ENCODE measurements at places on chromosomes 7 and 10.

GRCh38 chr10:60338002-60338564, 51.6 kb downstream of the ANK3 start:
- DNase-seq, result no peak

DNA sequence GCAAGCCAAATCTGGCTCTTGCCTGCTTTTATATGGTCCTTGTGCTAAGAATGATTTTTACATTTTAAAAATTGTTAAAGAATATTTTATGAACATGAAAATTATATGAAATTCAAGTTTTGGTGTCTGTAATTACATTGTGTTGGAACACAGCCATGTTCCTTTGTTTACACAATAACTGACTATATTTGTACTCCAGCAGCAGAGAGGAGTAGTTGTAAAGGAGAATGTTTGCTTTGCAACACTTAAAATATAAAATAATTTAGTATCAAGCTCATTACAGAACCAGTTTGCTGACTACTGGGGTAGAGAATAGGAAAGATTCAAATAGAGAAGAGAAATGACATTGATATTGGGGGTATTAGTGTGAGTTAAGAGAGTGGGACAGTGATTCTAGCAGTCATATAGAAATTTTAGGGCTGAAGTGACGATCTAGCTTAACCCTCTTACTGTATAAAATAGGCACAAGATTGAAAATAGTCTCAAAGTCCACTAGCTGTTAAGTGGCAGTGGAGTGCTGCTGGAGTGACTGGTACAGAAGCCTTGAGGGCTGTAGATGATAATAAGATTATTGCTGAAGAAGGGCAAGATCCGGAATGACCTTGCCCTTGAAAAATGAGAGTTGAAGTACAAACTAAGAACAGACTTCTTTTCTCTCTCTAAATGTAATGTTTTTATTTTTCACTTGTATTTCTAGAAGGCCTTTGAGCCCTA, 28.2 kb downstream of the SGPL1 start:
- no peak for DNase-seq

- DNase-seq, result no peak
These were observed 379.6 kb downstream of the OTUD1 start for GRCh38 chr10:23818484-23818883.

DNA sequence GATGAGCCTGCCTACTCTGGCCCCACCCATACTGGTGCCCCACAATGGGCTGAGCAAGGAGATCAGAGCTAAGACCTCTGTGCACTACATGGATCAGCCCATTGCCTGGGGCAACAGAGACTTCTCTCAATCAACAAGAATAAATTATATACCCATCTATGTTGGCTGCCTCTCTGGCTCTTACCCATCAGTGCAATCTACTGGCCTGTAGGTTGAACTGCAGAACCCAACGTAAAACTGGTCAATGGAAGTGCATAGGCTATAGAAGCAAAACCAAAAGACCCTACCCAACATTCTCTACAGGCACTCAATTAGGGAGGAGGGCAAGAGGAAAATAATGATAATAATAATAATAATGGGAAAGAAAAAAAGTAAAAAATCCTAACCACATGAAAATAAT, 574.3 kb downstream of the MAGI2 start:
- no peak for DNase-seq

GRCh38 chr7:48420206-48420605, 248.9 kb downstream of the ABCA13 start:
- DNase-seq, result no peak

GRCh38 chr10:6722616-6723004, 142.5 kb upstream of the PRKCQ start:
- DNase-seq, result peak; percentile 19

DNA sequence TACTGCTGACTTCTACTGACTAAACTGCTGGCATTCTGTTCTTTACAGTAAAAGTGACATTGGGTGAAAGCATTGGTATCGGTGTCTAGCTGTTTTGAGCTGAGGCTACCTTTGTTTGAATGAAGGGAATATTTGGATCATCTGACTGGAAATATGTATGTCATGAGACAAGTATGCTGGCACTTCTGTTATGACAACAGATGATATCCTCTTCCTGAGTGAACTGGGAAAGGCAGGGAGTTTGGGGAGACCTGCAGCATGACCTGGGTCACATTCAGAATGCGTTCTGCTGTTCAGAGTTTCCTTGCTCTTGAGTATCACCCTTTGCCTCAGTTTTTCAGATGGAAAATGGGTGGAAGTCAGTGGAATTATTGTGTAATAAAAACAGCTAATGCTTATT, 81.8 kb downstream of the PLCE1 start:
- no peak for DNase-seq

DNA sequence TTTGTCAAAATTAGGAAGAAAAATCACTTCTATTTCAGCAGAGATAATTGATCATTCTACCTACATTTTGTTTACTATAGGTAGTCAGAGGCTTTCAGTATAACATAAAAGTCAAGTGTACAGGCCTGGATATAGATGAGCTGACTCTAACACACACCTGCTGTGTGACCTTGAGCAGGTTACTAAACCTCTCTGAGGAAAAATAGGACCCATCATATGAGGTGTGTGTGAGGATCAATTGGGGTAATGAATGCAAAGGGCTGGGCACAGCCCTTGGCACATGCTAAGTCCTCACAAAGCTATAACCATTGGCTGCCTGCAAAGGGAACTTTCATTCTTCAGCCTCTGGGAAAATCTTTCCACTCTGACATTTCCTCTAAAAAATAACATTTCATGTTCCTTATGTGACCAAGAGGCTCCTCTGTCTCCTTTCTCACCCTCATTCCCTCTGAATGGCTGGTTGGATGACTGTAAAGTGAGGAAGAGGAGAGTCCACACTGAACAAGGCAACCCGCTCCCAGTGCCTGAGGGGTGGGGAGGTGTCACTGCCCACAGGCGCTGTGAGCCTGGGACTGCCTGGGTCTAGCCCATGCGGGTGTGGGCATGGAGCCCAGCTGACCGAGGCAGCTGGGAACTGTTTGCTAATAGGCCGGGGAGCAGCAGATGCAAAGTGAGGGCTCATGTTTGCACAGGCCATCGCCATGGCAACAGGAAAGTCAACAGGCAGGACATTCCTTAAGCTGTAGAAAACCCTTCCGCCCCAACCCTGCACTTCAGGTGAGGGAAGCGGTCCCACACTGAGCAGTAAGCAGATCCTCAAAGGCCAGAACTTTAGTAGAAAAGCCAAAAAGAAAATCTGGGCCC, 36.8 kb downstream of the MYOF start:
- no peak for DNase-seq

GRCh38 chr7:50555594-50556140, 9.5 kb downstream of the DDC start:
- DNase-seq, result no peak

GRCh38 chr7:151592868-151593486, 73.3 kb upstream of the RHEB start:
- DNase-seq, result no peak

DNA sequence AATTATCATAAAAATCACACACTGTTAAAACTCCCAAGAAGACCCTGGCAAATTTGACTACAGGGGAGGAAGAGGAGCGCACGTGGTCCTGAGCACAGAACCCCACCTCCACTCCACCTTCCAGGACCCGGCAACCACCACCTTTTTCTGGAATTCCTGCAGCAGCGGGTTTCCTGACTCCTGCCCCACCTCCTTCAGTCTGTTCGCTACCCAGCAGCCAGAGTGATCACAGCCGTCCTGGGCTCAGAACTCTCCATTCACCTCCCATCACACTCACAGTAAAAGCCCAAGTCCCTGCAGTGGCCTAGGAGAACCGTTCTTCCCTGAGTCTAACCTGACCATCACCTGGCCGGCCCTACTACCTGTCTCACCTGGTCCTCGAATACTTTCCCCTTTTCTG, 107.4 kb upstream of the FAM204A start:
- no peak for DNase-seq

- DNase-seq, result no peak
These were observed 273.1 kb downstream of the GLRX3 start for GRCh38 chr10:130409331-130409730.

DNA sequence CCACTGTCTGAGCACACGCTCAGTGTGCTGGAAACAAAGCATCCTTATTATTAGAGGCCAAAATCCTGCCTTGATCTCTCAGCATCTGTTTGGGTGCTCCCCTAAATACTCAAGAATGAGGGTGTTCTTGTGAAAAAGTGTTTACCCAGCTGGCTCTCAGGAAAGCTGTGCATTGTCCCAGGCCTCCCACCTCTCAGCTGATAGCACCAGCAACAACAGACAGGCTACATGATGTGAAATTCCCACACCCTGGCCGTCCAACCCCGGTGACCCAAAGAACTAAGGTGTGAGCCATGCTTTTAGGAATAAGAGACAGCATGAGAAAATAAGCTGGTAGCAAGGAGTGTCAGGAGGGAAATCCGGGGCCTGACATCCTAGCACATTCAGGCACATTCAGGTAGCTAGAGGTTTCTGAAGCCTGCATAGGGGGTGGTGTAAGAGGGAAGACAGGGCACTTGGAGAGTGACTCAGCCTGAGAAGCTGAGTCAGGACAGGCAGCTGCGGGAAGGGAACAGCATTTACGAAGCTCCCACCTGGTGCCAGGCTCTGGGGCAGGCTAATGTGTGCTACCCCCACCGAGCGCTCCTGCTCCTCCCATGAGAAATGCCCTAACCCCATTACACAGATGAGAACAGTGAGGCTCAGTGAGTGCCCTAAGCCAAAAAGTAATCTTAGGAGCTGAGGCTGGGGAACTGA, 205.6 kb downstream of the GRID1 start:
- no peak for DNase-seq

DNA sequence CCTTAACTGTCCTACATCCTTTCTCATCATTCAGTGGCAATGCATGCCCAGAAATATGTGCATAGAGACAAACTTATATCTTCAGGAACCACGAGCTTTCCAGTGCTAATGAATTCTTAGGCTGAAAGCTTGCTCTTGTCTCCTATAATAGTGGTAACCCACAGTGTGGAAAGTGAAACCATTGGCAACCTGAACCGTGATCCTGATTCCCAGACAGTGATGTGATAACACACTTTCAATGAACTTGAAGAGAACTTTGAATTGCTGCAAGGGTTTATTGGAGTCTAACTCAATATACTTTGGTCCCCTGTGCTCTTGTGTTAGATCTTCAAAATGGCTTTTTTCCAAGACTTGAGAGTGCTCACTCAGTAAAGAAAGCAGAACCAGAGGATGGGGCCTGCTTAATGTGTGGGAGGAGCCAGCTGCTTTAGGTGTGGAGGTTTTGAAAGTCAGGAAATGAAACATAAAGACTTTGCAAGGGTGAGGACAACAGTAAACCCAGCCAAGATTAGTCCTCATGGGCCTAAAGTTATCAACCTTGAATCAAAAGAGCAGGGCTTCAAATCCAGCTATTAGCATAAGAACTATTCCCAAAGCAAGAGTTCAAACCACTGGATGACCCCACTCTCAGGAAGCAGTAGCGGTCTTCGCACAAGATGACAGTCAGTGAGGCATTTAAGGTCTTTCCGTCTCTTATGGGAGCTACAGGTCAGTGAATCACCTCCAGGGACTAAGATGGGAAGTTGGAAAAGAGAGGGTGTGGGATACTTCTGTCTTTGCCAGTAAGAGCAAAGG, 332.4 kb upstream of the NRP1 start:
- DNase-seq, result no peak

- DNase-seq, result no peak
These were observed 31.4 kb downstream of the SVIL start for GRCh38 chr10:29603223-29603896.

GRCh38 chr7:46752881-46753366, 829.0 kb downstream of the TNS3 start:
- DNase-seq, result no peak

DNA sequence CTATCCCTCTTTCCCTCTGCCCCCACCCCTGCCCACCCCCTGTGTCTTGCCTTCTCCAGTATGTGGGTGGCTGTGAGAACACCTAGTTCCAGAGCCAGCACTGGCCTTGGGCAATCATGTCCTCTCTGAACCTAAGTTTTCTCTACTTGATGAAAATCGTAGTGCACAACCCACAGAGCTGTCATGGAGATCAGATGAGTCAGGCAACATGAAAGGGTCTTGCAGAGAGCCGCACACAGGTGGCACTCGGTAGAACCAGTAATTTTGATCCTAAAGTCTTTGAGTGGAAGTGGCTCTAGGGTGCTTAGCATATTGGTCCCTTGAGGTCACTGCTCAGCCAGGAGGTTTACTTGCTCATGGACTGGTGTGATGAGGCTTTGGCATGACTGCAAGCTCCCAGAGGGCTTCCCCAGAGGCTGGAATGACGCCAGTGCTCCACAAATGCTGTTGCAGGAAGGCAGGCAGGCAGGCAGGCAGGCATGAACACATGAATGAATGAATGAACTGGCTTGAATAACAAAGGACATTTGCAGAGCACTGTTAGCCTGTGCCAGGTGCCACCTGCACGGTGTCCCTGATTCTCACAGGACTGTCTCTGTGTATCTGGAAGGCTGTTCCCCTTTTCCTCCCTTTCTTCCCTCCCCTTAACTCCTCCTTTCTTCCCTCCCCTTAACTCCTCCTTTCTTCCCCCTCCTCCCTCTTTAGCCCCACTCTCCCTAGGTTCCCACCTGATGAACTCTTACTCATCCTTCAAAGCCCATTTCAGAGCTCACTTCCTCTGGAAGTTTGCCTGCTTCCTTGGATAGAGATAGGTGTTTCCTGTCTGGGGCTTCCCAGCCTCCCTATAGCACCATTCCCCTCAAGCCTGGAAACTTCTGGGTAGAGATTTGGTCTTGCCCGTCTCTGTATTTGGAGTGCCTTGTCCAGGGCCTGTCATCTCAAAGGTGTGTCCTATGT, 27.2 kb upstream of the CTBP2 start:
- no peak for DNase-seq

GRCh38 chr10:89189211-89189734, 17.8 kb downstream of the CH25H start:
- no peak for DNase-seq

DNA sequence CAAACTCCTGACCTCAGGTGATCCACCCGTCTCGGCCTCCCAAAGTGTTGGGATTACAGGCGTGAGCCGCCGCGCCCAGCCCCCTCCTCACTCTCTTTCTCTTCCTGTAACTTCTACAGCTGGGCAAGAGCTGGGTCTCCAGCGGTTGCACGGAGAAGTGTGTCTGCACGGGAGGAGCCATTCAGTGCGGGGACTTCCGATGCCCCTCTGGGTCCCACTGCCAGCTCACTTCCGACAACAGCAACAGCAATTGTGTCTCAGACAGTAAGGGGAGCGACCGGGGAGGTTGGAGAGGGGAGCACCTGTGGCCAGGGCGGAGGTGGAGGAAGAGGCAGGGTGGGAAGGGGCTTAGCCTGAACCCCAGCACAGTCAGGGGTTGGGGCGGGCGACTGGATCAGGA, 41.4 kb downstream of the EPHB4 start:
- no peak for DNase-seq

GRCh38 chr7:26599982-26600381, 264.4 kb downstream of the SKAP2 start:
- DNase-seq, result no peak

GRCh38 chr10:51272555-51272954, 198.3 kb downstream of the PRKG1 start:
- no peak for DNase-seq
